Heart left ventricle (tissue), 16 donors: ENCODE measurements at places on chromosomes 6 and 20. TPM values are rescaled to one million over a fixed set of nuclear protein-coding genes. Genes with fewer than 3 reads are reported as not detected.

DNA sequence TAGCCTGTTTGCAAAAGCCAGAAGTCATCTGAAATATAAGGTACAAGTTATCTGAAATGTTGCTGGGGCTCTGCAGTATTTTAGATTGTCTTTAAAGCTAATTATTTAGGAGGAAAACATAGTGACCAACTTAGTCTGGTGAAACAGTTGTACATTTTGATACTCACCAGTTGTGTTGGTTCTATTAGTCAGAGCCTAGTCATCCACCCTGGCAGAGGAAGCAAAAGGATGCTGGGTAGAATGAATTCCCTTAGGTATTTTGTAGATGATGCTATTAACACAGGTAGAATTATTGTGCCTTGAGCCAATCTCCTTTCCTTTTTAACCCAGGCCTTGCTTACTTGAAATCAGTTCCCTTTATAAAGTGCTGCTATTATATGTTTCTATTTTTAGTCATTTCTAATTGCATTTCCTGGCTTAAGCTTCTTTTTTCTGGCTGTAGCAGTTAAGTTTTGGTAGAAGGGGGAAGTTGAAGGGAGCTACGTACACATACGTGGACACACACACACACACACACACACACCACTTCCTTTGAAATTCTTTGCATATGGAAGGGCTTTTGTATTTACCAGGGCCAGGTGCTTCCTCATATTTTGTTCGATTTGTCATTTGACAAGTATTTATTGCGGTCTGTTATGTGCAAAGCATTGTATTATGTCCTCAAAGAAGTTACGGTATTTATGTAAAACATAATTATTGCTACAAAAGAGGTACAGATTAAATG lies 82.4 kb downstream of the RTN4IP1 start:
- DNase-seq = no peak

DNA sequence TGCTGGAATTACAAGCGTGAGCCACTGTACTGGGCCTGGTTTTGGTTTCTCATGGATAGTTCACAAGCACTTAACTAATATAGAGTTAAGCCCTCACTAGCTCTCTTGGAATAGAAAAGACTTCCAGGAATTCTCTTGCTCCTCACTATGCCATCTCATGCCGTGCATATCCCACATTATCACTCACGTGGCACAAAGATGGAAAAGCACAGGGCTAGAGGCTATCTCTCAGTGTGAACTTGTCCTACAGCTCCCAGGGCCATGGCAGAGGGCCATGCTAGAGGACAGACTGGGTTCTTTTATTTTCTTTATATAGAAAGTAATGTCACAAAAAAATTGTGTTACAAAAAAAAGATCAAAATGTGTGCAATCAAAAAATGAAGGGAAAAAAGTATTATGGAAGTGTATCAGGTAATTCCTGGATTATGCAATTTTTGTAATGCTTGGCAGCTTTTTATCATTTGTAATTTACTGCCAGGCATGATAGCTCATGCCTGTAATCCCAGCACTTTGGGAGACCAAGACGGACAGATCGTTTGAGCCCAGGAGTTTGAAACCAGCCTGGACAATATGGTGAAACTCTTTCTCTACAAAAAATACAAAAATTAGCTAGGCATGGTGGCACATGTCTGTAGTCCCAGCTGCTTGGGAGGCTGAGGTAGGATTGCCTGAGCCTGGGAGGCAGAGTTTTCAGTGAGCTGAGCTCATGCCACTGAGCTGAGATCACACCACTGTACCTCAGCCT lies 6.4 kb upstream of the SLC2A12 start:
- DNase-seq = no peak

- peak; percentile 50 for DNase-seq
Observed at GRCh38 chr6:136550330-136551071, at the start of gene MAP7. TSS of gene MAP7 (minus strand) at chr6:136550422. CDS start at chr6:136550408, 14 bp downstream.

DNA sequence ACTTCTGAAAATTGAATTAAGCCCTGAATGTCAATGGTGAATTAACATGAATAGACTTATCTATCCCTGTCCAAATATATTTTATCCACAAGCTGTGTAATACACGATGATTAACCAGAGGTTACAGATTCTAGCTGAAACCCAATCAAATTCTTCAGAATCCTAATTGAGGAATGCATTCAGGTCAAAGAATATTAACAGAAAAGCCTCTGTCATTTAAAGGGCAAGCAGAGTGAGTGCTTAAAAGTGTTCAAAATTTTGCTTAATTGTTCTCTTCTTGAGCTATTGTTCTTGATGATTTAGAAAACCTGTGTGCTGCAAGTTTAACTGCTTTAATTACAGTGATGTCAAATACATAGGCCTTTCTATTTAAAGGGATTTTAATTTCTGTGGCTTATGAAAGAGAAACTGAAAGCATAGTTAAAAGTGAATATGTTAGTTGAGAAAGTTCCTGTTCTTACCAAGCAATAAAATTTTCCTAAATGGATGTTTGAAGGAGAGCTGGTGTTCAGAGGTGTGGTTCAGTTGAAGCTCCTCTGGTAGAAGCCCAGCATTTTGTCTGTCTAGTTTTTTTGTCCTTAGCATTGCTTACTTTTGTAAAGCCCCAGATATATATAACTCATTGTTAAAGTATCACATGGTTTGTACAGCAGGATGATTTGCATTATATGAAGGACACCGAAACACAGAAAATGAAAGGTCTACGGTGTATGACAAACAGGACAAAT lies 466.3 kb upstream of the PLCB4 start:
- DNase-seq = no peak

DNA sequence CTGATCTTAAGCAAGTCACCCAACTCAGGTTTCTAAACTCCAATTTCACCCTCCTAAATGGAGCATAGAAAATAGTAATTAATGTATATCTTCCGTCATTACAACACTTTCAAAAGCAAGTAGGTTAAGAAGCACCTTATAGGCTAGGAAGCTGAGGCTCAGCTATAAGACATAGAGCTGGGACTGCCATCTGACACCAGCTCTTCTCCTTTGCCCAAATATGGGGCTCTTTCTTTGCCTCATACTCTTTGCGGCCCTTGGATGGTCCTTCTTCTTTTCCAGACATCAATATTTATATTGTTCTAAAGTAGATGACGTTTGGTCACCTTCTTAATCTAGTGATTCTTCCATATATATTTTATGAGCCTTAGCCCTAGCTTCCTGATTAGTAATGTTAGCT lies 413.2 kb downstream of the LMBRD1 start:
- DNase-seq = no peak

DNA sequence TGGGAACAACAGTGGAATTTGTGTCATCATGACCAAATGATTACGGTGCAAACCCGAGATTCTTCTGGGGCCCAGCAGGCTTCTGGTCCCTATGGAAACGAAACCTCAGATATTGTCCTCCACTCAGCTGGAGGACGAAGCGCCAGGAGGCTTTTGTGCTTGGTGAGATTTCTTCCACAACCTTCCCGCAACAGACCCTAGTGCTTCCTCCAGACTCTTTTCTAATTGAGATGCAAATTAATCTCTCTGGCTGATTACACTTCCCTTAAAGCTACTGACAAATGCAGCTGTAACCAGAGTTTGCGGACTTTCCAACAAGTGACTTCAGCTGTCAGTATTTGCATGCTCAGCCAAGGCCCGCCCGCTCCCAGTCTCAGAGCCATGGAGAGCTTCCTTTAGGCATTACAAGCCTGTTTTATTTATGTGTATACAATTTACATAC lies 96.0 kb downstream of the INSM1 start:
- DNase-seq = no peak

DNA sequence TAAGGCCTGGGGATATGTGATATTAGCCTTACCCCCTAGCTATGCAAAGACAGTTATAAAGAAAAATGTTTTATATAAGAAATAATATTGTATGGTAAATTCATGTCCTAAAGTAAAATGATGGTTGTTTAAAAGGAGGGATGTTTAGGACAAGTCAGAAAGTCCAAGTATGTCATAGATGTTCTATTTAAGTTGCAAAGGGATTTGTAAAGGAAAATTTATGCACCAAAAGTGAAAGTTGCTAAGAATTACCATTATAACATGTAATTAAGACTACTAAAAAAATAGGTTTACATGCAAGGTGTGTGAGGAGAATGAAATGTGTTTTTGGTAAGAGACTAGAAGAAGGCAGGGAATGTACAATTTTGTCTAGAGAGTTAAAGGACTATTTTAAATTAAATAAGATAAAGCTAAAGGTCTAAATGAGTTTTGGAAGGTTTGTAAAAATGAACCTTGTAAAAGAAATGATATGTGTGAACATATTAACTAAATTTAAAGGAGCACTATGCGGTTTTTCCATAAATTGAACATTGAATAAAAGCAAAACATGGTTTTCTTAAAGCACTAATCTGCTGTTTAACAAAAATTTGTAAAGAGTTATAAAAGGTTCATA lies 22.7 kb upstream of the GOPC start:
- no peak for DNase-seq

GRCh38 chr6:6469074-6469473 lies 119.4 kb upstream of the LY86 start:
- DNase-seq = no peak

DNA sequence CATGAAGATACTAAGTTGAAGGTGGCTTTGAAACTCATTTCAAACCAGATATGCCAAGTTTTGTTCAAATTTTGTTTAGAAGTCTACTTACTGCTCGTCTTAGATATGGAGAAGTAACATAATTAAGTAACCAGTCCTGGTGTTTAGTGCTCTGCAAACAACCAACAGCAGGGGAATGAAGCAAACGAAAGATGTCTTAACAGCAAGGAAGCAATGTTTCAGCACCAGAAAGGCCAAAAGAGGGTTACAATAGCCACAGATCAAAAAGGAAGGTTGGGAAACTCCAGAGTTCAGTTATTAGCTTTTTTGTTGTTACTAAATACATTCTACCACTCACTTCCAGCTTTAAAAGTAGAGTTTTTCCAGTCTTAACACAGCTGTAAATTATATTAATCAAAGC lies 45.1 kb downstream of the LHFPL5 start:
- no peak for DNase-seq

- no peak for DNase-seq
Observed at GRCh38 chr20:19901226-19901625, 115.9 kb upstream of the NAA20 start.

GRCh38 chr6:161215193-161215592 lies 58.7 kb downstream of the AGPAT4 start:
- DNase-seq = no peak

DNA sequence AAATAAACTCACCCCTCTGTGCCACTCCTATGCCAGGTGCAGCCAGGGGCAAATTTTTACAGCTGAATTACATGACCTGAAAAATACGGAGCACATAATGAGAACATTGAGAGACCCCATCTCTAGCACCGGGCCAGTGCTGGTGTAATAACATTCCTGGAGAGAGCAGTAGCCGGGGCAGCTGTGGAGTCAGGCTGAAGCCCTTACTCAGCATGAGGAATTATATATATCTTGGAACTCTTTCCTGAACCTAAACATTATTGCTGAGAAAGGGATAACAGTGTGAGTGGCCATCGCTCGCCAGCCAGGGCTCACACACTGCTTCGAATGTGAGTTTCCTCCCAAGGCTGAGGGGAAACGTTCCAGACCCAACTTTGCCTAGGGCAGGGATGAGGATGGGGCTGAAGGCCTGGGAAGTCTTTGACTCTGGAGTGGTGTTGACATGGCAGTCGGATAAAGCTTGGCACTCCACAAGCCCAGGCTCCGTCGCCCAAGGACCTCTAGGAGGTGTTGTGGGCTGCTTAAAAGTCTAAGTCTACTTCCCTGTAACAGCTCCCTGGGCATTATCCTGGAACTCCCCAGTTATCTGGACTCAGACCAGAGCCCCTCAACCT lies 269.8 kb downstream of the CDC5L start:
- DNase-seq = no peak

HSD17B8 gene
- 16.7 TPM for polyA plus RNA-seq

NKAIN4 gene
- not detected for polyA plus RNA-seq

MGME1 gene
- polyA plus RNA-seq = 7.7 TPM

GFOD1 gene
- polyA plus RNA-seq = 41.5 TPM

SLC44A4 gene
- 0.07 TPM for polyA plus RNA-seq

KIF25 gene
- 0.15 TPM for polyA plus RNA-seq

SLC35D3 gene
- 0.03 TPM for polyA plus RNA-seq

PRSS35 gene
- 0.08 TPM for polyA plus RNA-seq
